ENCODE measurements at places on chromosomes 3 and 15.
A peak's percentile ranks its signal among the peaks of the same experiment; 100 is the strongest.

DNA sequence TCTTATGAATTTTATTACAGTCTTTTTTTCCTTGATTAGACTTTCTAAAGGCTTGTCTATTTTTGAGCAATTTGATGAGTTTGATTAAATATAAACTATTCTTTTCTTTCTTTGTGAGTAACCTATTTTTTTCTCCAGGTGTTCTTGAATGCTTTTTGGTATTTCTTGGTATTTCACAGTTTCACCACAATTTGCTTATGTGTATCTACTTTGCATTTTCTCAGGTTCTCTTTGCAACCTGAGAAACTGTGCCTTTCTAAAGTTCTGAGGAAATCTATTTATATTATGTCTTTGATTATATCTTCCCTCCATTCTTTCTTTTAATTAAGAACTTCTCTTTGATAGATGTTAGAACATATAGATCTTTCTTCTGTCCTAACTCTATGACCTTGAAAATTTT is 117.1 kb upstream of the MLF1 start:
- DNase-seq = no peak

GRCh38 chr3:190429681-190430080 is 20.0 kb downstream of the TMEM207 start:
- peak; percentile 52 for DNase-seq

- no peak for DNase-seq
Observed at GRCh38 chr15:95825671-95826411, 504.7 kb upstream of the NR2F2 start.

GRCh38 chr3:188631291-188632010 is 477.5 kb downstream of the LPP start:
- DNase-seq = peak; percentile 83

- peak; percentile 30 for DNase-seq
Observed at GRCh38 chr15:95875121-95875643, 455.3 kb upstream of the NR2F2 start.

GRCh38 chr3:128551451-128551850 is 58.5 kb upstream of the GATA2 start:
- no peak for DNase-seq

GRCh38 chr15:60118146-60118545 is 114.0 kb downstream of the FOXB1 start:
- no peak for DNase-seq

GRCh38 chr3:186790261-186790981 is 7.0 kb downstream of the EIF4A2 start:
- DNase-seq = peak; percentile 33

DNA sequence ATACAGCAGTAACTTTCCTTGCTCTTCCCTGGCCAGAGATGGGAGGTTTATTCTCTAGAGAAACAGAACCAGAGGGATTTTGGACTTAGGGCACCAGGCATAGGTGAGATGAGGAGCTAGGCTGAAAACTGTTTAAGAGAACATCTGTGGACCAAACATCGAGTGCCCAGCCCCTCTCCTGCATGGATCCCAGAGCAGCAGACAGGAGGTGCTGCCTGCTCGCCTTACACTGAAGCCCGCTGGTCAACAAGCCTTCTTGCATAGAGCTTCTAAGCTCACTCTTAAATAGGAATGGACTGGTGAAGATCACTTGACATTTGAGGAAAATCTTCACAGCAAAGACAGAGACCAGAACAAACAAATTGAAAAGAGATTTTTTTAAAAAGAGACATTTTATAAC is 41.2 kb downstream of the PARP15 start:
- DNase-seq = no peak

DNA sequence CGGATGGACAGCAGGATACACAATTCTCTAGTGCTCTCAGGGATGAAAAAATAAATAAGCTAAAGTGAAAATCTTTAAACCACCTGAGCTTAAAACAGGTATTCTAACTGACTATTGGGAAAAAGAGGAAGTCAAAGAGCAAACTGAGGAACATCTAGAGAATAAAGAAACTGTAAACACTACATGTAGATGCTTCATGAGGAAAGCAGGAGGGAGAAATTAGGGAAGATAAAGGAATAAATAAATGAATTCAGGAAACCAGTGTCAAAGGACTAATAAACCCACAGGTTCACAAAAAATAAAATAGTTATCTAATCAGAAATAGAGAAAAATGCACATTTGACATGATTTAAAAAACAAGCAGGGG is 525 bp upstream of the MCCC1 start:
- DNase-seq = no peak

DNA sequence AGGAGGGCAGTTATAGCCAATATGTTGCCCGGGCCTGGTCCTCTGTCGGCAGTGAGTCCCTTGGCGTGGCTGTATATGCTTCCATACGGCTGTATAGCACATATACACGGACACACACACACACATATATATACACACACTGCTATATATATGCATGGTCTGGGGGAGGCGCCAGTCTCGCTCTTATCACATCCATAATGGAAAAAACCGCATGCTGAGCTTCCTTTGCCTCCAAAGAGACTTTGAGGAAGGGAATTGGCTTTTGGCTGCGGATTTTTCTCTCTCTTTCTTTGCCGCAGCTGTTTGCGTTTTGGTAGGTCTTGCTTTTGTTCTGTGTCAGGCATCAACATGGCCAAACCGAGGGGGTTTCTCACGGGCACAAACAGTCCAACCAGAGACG is 11.3 kb upstream of the TMEM115 start:
- peak; percentile 49 for DNase-seq

DNA sequence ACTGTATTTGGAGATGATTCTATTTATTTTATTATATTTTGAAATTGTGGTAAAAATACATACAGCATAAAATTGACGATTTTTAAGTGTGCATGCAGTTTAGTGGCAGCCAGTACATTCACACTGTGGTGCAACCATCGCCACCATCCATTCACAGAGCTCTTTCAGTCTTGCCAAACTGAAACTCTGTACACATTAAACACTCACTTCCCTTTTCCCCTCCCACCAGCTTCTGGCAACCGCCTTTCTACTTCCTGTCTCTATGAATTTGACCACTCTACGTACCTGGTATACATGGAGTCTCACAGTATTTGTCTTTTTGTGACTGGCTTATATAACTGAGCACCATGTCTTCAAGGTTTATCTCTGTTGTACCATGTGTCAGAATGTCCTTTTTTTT is 303.3 kb upstream of the ATP10A start:
- no peak for DNase-seq

GRCh38 chr3:185250247-185250646 is 3.6 kb downstream of the EHHADH start:
- peak; percentile 42 for DNase-seq

DNA sequence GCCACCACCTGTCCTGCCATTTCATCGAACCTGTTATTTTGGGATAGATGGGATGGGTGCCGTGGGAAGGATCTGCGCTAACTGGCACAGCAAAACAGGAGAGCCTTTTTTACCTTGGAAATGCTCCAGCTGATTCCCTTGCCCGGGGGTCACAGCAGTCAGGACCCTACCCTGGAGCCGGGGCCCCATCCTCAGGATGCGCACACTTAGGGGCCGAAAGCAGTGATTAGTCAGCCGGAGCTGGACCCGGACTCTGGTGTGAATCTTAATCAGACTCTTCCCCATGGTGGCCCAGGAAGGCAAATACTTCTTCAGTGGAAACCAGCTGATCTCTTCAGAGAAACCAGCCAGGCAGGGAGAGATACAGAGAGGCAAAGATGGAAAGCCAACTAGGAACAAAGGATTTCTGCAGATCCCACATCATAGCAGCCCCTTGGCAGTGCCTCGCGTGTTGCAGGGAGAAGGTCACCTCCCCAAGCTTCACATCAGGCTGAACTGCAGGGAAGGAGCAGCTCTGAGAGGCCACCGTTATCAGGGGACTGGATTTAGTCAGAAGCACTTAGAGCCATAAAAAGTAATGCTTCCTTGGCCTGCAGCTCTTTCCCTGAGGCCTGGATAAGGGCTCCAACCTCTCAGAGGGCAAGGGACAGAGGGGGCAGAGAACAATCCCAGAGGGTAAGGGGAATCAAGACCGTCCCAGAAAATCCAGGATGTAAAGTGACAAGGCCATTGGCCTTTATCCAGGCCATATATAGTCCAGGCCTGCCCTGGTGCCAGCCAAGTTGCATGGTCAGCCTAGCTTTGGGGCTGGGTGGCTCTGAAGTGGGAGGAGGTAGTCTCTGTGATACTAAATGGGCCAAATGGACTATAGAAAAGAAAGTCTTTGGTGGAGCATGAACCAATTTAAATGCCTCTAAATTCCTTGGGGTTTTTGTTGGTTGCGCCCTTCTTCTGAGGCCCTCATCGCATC is 52.9 kb downstream of the WDR76 start:
- DNase-seq = no peak

DNA sequence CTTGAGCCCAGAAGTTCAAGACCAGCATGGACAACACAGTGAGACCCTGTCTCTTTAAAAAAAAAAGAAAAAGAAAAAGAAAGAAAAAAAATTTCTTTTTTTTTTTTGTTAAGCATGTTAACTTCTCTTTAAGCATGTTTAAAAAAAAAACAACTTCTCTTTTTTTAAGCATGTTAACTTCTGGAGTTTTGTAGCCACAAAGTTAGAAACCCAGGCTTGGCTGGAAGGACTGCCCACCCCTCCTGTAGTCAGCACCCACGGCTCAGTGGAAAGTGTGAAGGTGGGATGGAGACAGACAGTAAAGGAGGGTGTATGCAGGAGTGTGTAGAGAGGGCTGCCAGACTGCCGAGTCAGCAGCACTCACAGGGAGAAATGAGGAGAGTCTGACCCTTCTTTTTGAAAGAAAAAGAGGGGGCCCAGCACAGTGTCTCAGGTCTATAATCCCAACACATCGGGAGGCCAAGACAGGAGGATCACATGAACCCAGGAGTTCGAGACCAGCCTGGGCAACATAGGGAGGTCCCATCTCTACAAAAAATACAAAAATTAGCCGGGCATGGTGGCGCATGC is 33.2 kb downstream of the GOLGA8S start:
- no peak for DNase-seq

- no peak for DNase-seq
Observed at GRCh38 chr15:89860891-89861290, 32.9 kb downstream of the AP3S2 start.

- DNase-seq = peak; percentile 96
Observed at GRCh38 chr3:171225708-171226107, 199.2 kb upstream of the SLC2A2 start.

- DNase-seq = no peak
Observed at GRCh38 chr3:20064796-20065564, 24.7 kb downstream of the KAT2B start.

DNA sequence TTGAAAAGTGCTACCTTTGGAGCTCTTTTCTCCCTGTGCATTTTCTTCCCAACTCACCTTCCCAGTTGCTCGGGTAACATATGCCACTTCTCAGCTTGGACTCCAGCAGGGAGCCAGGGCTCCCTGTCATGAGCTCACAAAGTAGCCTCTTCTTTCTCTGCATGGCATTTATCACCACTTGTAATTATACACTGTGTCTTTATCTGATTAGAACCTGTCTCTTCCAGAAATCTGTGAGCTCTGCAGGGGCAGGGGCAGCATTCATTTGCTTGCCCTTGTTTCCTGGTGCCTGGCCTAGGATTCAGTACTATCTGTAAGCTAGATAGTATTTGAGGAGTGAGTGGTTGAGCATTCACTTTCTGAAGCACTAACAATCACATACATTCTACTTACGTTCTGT is 100.9 kb downstream of the CLSTN2 start:
- no peak for DNase-seq

GRCh38 chr15:69107025-69107620 is 53.3 kb upstream of the GLCE start:
- no peak for DNase-seq

DNA sequence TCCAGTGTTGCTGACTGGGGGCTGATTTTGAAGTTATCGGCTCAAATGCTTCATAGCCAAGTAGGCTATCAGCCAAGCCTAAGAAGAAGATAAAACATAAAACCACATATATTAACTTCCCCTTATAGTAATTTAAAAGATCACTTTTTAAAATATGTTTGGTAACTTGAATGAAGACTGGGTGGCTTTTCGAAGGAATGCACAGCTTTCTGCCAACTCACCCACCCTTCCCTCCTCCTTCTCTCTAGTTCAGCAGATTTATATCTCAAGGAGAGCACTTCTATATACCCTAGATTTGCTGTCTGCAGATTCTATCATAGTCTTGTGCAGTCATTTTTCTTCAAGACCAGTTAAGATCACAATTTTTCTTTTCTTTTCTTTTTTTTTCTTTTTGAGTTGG is 189.4 kb upstream of the CHRM5 start:
- no peak for DNase-seq
